Hippocampal formation (tissue), 2 donors: ENCODE measurements at places on chromosomes 4 and X.
A peak's percentile ranks its signal among the peaks of the same experiment; 100 is the strongest.

DNA sequence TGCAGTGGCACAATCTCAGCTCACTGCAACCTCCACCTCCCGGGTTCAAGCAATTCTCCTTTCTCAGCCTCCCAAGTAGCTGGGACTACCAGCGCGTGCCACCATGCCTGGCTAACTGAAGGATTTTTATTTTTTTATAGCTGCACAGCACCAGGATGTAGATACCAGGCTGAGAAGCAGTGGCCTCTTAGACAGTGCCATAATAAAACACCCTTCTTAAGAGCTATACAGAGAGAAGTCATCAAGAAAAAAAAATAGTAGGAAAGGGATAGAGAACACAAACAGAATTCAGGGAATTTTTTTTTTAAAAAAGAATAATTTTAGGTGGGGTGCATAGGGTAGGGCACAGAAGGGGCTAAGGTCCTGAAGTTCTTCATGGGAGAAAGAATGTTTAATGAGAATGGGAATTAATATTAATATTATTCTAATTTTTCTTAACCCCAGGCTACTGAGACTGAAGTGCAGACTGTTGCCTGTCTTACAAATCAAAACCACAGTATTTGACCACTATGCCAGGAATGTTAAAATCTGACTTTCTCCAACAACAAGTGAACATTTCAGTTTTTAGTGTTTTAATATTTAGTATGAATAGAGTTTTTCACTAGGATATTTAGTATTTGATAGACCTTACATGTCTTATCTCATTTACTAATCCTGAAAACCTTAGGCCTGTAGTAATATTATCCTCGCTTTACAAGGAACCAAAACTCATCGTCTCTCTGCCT is 146.7 kb downstream of the KCNIP4 start:
- DNase-seq: no peak

DNA sequence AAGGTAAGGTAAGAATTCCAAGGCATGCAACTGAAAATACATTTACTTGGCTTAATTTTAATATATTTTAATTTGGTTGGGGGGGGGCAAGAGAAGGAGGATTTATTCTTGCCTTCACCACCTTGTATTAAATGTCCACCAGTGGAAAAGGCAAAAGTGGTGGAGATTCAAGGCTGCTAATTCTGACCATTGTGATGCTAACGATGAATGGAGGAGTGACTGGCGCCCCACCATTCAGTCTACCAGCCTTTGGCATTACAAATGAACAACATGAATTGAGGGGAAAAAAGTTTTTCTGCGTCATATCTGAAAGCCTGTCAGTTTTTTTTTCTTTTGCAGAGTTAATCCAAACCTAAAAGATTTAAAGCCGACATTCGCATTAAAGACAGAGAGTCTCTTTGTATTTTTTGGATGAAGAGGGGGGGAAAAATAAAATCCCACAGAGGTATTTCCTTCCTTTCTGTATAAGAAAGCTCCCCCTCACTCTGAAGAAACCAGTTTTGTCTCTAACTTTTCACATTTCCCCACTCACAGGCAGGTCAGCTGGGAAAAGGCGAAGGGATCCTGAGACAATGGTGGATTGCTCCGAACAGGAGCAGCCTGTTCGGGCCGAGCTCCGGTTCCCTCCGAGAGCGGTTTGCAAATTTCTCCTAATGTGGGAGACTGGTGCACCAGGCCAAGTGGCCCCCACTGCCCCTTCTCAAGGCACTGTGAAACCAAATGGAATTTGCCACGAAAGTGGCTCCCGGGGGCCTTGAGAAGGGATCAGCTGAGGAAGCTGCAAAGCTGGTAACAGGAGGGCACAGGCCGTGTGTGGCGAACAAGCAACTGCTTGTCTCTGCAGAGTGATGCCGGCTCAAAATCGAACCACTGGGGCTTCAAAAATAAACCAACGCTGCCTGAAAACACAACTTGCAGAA is 28.1 kb downstream of the SHISA3 start:
- no peak for DNase-seq

- no peak for DNase-seq
These were observed 32.2 kb downstream of the RNF212 start for GRCh38 chr4:1080961-1081688.

DNA sequence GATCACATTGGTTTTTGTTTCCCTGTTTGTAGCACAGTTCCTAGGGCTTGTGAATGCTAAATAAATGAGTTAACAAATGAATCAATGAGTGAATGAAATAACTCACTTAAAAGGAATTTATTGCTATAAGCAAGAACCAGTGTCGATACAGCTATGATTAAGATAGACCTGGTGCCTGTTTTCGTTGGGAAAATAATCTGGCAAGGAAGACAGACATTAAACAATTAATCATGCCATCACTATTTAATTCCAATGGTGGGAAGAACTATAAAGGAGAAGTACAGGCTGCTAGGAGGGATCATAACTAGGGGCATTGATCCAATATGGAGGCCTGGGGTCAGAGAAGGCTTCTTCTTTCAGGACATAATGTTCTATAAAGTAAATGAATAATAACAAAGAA is 4.5 kb upstream of the CBR4 start:
- no peak for DNase-seq

DNA sequence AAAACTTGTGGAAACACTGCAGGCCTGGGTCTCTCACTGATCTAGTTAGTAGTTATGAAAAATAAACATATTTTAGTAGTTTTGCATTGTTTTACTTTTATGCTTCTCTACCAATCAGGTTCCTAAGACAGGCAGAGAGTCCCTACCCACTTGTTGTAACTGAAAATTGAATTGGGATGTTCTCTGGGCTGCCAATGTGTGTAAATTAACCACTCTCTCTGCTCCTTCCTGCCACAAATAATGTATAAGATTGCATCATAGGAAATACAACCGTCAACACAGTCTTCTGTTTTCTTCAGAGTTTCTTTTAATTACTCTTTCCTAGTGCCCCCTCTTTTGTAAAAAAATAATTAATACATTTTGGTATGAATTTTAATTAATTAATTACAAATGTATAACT is 677.3 kb downstream of the FSTL5 start:
- DNase-seq: no peak

DNA sequence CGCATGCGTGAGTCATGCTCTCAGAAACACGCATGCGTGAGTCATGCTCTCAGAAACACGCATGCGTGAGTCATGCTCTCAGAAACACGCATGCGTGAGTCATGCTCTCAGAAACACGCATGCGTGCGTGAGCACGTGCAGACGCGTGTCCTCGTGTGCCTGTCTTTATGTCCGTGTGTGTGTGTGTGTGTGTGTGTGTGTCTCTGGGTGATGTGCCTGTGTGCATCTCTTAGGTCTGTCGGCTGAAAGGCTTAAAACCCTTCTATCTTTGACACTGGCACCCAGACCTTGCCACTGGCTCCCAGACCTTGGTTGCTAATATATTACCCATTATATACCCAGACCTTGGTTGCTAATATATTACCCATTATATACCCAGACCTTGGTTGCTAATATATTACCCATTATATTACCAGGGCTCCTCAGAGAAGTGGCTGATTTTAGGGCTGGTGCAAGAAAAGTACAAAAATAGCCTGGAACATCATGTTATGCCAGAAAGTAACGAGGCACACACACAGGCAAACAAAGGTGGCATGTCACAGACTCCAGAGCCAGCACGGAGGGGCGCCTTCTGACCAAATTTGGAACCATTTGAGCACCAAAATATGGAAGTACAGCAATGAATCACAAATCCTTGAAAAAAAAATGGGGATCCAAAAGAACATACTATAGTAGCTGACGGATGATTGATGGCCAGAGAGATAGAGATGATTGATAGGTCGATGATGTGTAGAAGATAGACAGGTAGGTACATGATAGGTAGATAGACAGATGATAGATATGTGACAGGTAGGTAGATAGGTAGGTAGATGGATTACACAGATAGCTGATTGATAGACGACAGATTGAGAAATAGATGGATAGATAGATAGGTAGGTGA is 19.2 kb upstream of the ADRA2C start:
- no peak for DNase-seq

- DNase-seq: peak; percentile 19
These were observed at the start of gene NAP1L5 for GRCh38 chr4:88697588-88698329. NAP1L5 (minus strand) TSS chr4:88697829; CDS start chr4:88697754, 75 bp downstream.

DNA sequence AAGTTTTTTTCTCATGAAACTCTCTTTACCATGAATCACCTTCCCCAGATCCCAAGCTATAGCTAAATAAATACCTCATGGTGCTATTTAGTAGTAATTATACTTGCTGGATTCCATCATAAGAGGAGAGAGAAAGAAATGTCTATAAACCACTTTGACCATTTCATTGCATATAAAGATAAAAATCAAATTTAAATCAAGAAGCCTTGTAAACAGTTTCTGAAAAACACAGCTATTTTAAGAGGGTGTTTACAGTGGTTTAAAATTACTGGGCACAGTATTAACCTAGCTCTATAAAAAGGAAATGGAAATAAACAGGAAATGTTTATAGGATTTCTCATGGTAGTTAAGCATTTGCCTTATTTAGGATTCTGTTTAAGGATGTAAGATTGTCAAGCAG is 637.9 kb downstream of the ADGRL3 start:
- DNase-seq: no peak

- no peak for DNase-seq
These were observed 23.4 kb downstream of the ZFYVE28 start for GRCh38 chr4:2395038-2395437.

DNA sequence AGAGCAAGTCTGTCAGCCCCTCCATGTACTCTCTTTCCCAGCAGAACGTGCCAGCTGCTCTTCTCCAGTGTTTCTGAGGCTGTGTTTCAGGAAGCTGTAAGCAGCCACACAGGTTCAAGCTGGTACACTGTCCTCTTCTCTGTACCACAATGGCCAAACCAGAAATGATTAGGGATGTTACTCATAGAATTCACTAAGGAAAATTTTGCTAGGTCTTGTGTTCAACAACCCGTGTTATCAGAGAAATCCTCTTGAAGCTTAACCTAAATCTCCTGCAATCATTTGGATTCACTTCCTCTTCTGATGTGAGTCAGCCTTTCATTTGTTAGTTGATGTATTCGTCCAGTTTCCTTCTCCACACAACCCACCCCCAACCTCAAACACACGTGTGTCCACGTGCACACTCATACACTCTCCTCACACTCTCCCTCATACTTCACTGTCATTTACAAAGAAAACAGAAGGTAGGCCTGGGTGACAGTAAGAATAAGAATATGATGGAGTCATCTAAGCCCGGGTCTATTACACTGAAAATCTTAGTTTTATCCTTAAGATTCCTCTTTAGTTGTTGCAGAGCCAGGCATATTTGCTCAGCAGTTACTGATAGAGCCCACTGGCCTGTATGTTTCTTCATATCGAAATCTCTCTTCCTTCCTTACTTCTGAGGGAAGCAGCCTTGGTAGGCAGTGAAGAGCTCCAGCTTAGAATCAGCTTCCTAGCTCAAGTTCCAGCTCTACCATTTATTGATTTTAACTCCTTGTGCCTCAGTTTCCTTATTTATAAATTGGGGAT is 63.4 kb downstream of the DCUN1D4 start:
- no peak for DNase-seq

DNA sequence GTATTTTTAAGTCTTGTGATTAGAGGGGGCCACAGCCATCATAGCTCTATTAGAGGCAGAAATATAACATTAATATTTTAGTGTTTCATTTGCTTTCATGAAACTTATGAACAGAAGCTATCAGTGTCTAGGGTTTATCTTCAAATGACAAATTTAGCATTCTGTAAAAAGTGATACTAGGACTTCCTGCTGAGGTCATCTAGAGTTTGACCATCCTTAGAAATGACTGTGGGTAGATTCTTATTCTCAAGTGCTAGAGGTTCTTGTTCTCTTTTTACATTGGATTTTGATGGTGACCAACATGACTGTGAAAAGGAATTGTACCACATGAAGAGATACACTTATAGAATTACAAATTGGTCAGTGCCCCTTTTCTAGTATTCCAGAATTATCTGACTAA is 568.6 kb downstream of the RPA4 start:
- no peak for DNase-seq

DNA sequence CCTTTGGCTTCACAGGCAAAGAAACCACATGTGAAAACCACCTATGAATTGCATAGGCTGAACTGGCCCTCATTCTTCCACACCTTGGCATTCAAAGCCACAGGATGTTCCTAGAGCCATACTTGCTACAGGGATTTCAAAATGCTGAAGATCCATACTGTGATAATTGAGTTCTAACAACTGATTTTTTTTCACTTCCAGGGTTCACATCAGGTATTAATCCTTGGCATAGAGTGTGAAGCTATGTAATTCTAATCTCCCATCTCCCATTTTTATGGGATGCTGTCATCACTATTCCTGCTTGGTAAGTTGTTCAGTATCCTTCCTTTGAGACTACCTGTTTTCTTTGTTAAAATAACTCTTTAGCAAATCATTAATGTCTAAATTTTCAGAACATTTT is 1569.2 kb upstream of the ADGRL3 start:
- DNase-seq: no peak

- no peak for DNase-seq
These were observed 52.7 kb downstream of the COX7B2 start for GRCh38 chr4:46856333-46856732.

GRCh38 chrX:113980953-113981352 is 602.9 kb upstream of the HTR2C start:
- no peak for DNase-seq

- DNase-seq: no peak
These were observed 223.8 kb upstream of the BOD1L1 start for GRCh38 chr4:13851085-13851940.

- DNase-seq: no peak
These were observed 781 bp upstream of the SPON2 start for GRCh38 chr4:1172971-1173757.

DNA sequence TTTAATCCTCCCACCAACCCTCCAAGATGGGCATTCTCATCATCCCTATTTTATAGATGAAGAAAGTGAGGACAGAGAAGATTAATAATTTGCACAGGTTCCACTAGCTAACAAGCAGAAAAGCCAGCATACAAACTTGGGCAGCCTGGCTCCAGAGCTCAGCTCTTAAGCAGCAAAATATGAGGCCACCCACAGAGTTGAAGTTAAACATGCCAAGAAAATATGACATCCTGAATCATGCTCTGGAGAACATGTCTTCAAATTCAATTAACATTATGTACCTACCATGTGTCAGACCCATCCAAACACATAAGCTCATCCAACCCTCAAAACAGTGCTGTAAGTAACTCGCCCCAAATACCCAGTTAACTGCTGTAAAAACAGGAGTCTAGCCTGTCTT is 33.9 kb downstream of the USP46 start:
- DNase-seq: no peak

DNA sequence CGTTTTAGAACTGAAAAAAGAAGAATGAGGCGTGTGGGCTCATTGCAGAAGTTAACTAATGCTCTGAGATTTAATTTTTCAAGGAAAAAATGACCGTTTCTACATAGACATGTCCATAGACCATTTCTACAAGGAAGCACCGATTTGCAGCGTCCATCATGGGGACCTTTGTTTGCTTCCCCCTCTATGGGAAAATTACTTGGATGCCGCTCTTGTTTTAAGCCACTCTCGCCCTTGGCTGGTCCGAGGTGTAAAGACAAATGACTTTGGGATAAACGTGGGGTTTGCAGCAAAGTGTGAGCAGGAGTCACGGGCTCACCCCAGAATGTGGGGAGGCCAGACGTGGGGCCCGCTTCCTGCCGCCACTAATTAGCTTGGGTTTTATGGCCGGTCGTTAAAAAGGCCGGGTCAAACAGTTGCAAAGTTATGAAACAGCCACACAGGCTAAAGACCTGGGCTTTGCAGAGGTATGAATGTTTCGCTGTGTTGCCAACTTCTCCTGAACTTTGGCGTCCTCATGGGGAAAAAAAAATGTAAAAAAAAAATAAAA is 235.9 kb downstream of the SHOX start:
- DNase-seq: no peak

GRCh38 chr4:154960476-154960875 is 179.4 kb downstream of the RBM46 start:
- no peak for DNase-seq
